ENCODE measurements at places on chromosomes 3 and 15.

- DNase-seq: no peak
Measured at GRCh38 chr3:141266797-141267555, 35.4 kb downstream of the PXYLP1 start.

- DNase-seq: no peak
Measured at GRCh38 chr15:45543051-45543450, 20.5 kb upstream of the SLC30A4 start.

DNA sequence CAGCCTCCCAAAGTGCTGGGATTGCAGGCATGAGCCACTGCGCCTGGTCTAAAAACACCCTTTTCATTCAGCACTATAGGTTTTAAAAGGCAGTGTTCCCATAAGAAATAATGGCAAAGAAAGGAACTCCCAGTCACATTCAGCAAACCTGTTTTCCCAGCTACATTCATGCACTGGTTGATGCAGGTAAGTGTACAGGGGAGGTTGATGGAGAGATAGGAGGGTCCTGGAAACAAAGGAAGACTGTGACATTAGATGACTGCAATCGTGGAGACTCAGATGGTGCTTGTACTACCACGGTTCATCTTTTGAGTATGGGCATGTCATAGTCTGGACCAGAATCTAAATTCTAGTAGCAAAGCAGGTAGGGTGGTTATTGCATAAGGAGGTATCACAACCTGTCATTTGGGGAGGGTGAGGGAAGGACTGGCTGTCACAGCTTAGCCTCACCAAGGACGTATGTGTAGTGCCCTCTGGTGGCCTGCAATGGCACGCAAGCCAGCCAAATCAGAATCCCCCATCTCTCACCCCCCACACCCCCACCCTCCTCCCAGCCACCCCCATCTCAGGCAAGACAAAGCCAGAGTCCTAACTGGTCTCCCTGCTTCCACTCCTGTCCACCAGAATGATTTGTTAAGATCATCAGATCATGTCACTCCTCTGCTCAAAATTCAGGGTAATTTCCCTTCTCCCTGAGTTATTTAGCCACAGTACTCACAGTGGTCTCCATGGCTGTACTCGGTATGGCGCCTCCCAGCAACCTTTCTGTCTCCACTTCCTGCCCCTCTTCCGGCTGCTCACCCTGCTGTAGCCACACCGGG is 28.8 kb upstream of the UBL7 start:
- DNase-seq: peak; percentile 69

- DNase-seq: no peak
Measured at GRCh38 chr3:66397745-66398144, 103.1 kb downstream of the LRIG1 start.

GRCh38 chr3:184443364-184443763 is 63.5 kb downstream of the CHRD start:
- DNase-seq: no peak

DNA sequence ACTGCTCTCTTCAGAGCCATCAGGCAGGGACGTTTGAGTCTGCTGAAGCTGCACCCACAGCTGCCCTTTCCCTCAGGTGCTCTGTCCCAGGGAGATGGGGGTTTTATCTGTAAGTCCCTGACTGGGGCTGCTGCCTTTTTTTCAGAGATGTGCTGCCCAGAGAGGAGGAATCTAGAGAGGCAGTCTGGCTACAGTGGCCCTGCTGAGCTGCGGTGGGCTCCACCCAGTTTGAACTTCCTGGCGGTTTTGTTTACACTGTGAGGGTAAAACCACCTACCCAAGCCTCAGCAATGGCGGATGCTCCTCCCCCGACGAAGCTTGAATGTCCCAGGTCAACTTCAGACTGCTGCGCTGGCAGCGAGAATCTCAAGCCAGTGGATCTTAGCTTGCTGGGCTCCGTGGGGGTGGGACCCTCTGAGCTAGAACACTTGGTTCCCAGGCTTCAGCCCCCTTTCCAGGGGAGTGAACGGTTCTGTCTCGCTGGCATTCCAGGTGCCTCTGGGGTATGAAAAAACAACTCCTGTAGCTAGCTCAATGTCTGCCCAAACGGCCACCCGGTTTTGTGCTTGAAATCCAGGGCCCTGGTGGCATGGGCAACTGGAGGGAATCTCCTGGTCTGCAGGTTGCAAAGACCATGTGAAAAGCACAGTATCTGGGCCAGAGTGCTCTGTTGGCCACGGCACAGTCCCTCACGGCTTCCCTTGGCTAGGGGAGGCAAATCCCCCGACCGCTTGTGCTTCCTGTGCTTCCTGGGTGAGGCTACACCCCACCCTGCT is 21.1 kb upstream of the ST6GAL1 start:
- no peak for DNase-seq

DNA sequence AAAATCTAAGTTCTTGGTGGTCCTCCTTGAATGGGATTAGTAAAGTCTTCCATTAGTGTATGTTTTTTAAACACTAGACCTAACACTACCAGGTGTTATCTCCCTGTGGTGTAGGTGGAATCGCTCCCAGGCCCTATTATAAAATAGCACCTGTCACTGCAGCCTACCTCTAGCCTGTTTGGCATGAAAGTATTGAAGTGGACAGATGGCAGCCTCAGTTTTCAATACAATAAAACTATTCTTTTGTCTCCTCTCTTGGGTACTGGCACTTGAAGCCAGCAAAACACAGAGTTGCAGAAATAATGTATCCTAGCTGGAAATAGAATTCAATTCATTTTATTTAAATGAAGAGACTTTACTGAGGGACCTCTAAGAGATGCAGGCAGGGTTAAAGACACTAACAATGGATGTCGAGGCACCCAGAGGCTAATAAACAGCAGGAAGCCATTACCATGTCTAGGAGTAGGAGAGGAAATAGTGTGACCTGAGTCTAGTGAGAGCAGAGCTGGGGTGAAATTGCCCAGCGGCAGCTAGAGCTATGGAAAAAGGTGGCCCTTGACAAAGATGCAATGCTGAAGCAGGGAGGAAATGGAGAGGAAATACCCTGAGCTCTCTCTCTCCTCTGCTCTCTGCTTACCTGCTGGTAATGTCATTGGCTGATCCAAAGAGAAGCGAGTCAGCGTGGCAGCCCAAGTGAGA is 49.1 kb upstream of the TMEM158 start:
- DNase-seq: no peak

DNA sequence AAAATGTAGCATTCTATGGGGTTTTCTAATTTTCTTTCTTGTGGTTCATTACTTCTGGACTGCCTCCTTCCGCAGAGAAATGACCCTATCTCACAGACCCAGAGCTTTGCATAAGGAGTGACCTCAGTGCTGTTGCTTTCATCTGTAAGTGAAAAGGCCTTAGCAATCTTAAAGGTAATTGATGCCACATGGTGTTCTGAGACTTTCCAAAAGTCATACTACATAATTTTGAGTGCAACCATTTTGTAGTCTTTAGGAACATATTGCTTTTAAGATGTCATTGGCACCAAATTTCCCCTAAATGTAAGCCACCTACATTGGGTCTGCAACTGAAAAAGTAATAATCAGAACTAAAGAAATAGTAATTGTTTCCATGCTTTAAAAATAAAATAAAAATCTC is 9.2 kb upstream of the HHLA2 start:
- no peak for DNase-seq

GRCh38 chr3:16142350-16143025 is 32.0 kb upstream of the GALNT15 start:
- DNase-seq: no peak

GRCh38 chr15:66672867-66673266 is 29.2 kb upstream of the SMAD6 start:
- DNase-seq: no peak

DNA sequence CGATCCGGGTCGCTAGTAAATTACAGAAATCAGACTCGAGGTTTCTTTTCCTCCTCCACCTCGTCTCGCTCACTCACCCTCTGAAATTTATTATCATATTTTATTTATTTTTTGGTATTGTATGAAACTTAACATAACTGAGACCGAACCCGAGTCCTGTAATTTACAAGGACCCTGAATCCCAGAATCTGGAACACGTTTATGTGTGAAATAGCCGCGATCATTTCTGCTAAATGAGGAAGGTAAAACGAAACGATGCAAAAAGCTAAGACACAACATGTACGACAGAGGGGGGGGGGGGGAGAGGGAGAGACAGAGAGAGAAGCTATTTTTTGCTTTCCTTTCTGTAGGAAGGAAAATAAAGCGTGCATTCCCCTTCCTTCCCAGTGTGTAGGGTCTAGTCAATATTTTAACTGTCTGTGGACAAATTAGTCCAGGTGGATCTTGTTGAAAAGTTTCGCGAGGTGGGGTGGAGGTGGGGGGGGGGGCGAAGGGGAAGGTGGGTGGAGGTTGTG is 1.6 kb downstream of the BBX start:
- DNase-seq: peak; percentile 66

GRCh38 chr3:59300733-59301132 is 250.9 kb upstream of the CFAP20DC start:
- no peak for DNase-seq

- DNase-seq: no peak
Measured at GRCh38 chr3:194194051-194194756, 58.3 kb downstream of the HES1 start.

- no peak for DNase-seq
Measured at GRCh38 chr3:139846729-139847128, 88.3 kb upstream of the CLSTN2 start.

- DNase-seq: no peak
Measured at GRCh38 chr3:160403796-160404470, 4.5 kb downstream of the SMC4 start.

- no peak for DNase-seq
Measured at GRCh38 chr3:40143283-40144090, 166.0 kb upstream of the EIF1B start.

- no peak for DNase-seq
Measured at GRCh38 chr3:152398495-152398894, 129.8 kb downstream of the MBNL1 start.

DNA sequence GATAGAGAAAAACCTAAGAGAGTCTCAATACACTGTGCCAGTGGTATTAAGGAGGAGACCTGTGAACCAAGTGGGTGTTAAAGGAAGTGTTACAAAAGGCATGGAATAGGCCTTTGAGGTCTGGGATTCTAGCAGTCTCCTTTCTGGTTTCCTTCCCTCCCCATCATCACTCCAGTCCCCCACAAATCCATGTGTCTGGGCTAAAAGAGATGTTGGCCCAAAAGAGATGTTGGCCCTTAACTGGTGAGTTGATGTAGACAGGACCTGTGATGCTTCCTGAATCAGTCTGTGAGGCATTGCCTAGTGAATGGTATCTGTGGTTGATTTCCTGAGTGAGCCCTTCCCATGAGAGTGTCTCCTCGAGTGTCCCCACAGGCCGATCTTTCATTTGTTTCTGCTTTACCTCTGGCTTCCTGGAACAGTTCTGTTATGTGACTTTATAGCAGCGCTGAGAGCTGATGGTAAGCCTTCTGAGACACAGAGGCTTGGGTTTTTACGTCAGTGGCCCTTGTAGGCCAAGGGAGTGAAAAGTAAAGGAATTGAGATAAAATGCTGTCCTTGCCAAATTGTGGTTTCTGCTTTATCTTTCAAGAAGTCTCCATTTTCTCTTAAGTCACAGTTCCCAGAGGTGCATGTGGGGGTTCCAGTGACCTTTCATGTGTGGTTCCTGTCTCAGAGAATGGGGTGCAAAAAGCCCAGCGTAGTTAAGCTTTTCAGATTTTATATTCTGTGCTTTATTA is 87.8 kb downstream of the KLHL25 start:
- peak; percentile 38 for DNase-seq

DNA sequence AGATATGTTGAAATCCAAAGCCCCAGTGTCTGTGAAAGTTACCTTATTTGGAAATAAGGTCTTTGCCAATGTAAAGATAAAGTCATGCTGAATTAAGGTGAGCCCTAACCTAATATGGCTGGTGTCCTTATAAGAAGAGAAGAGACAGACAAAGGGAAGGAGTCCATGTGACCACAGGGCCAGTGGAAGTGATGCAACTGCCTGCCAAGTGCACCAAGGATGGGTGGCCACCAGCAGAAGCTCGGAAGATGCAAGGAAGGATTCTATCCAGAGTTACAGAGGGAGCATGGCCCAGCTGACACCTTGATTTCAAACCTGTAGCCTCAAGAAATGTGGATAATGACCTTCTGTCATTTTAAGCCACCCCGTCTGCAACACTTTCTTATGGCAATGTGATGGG is 35.3 kb upstream of the PGPEP1L start:
- no peak for DNase-seq

DNA sequence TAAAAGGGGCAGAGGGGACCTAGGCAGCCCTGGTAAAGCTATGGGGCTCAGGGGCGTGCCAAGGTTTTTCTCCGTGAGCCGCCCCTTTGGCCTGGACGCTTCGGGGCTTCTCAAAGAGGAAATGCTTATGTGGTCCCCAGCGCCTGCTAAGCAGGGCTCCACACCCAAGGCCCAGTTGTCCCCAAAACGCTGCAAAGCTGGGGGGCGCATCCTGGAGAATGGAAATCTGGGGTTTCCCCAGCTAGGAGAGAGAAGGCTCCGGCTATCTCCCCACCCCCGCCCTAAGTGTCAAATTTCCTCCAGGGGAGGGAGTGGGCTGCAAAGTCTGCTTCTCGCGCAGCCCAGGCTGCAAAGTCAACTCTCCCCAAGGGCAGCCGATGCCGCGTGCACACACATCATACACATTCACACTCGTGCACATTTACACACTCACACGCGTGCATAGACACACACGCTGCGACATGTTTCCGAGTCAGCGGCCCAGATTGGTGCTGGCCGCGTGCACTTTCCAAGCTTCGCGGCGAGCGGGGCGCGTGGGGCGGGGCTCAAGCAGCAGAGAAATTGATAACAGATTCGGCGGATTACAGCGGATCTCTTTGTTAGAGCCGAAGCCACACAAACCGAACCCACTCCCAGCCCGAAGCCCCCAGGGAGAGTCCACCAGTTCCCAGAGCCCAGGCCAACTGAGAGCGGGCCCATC is 4.5 kb downstream of the WNT5A start:
- peak; percentile 48 for DNase-seq

DNA sequence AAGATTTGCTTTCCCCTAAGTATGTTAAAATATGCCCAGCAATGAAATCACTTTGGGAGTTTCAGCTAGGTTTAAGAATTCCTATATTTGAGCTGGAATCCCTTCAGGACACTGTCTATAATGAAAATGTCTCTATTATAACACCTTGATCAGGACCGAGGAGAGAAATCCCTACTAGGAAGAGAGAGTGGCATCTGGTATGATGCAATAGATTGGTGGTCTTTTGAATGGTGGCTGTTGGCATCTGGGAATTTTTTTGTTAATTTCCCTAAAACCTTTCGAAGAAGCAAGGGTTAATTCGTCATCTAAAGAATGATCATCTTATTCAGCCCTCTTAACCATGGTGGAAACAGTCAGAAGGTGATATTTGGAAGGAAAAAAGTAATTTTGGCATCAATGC is 43.0 kb downstream of the TIGIT start:
- DNase-seq: no peak

DNA sequence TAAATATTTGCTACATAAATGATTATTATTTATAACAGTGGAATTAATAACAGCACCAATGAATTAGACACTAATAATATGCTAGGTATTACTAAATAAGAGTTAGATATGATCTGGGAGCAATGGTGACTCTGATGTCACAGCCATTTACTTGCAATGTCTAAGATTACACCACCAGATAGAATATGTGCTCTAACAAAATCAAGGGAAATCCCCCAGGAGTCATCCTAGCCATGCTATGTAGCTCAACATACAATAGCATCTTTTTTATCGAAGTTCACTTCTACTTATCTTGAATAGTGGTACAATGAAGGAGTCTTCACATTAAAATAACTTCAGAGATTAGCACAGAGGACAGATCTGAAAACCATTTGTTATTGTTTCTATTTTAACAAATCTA is 154.0 kb downstream of the FMN1 start:
- no peak for DNase-seq

GRCh38 chr15:69060744-69061143 is 46.2 kb downstream of the NOX5 start:
- DNase-seq: no peak

GRCh38 chr3:183254487-183255347 is 1.7 kb downstream of the B3GNT5 start:
- DNase-seq: peak; percentile 64

GRCh38 chr15:74626752-74627692 is 11.4 kb downstream of the CLK3 start:
- DNase-seq: no peak

Data from kidney (tissue), 22 donors.